ENCODE measurements at places on chromosomes 2 and 18. TPM values are rescaled to one million over a fixed set of nuclear protein-coding genes. Genes with fewer than 3 reads are reported as not detected.

The REG3G gene
- not detected for polyA plus RNA-seq

DNA sequence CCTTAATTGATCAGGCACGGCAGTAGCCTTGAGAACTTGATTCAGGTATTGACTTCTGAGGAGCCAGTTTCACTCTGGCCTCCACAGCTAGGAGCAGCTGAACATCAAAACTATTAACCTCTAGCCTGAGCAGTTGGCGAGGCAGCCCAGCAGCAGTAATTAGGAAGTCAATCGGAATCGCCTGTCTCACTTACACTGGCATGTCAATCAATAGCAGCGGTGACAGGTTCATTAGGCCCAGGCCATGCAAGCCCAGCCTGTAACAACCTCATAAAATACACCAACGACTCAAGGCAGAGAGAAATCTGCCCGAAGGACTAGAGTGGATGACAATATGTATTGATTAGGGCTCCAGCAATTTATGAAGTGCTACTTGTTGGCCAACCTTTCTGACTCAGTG lies 255.4 kb upstream of the SKOR2 start:
- DNase-seq = no peak

The RNF181 gene
- 351 TPM for polyA plus RNA-seq

The HOXD13 gene
- polyA plus RNA-seq = not detected

The BMP10 gene
- polyA plus RNA-seq = not detected

DNA sequence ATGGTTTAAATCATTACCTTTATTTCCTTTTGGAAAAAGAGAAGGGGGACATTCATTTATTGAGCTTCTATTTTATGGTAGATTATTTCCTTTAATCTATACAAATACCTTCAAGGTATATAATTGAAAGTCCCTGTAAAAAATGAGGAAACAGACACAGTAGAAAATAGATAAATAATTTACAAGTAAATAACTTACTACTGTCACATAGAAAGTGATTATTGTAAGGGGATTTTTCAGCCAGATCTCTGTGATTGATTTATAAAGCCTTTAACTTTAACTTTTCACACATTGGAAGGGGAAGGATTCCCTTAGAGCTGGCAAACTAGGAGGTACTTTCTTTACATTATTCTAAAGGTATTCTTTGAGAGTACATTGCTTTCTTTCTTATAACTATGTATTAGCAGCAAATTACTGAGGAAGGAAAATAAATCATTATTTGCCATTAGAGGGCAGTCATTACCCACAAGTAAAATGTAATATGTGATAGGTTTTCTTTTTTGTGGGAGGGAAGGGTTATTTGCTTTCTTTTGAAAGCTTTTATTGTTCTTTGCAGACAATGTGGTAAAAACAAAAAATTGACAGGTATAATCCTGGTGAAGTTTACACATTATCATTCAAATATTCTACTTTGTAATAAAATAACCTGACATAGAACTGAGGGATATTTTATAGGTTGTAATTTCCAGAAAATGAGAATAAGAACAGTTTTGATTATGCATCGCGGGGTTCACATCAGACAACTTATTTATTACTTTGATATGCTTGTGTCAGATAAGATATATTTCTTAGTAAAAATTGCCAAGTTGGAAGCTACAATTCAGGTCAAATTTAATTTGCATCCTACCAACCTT lies 24.8 kb upstream of the RPE start:
- peak; percentile 4 for DNase-seq
